SK-N-SH (cell line): ENCODE measurements at places on chromosomes 4 and X. TPM values are rescaled to one million over a fixed set of nuclear protein-coding genes. Genes with fewer than 3 reads are reported as not detected.

The ADH1A gene
- polyA plus RNA-seq = not detected in 2 replicates

The VCX3B gene
- 0.12 TPM in 1 of 2 replicates, not detected in the other for polyA plus RNA-seq

The TLR6 gene
- 0.10 and 0.19 TPM in 2 replicates for polyA plus RNA-seq

The S100G gene
- polyA plus RNA-seq = not detected in 2 replicates

DNA sequence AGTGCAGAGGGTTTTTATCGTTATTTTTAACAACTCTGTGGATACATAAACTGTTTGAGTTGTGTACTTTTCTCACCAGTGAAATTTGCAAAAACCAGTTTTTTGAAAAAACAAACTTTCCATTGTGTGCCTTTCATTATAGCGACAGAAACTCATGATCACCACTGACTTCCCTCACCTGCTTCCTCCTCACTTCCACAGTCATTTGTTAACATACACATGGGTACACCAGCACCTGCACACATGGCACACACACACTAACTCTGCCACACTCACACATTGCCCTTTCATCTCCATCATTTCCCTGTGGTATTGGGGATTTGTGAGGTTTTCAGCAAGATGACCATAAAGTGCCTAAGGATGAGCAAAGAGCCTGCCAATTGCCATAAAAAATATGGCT is 20.6 kb downstream of the CLDN22 start:
- no peak overlapping the region for H3K4me3 ChIP-seq
- H3K4me1 ChIP-seq = no peaks in the 10 kb centered on the region; the same call in 1 of the 2 replicates
- DNase-seq = no peak
- H3K27me3 ChIP-seq = no peaks in the 10 kb centered on the region
- peaks cover 5% of the 10 kb centered on the region; the same call in 1 of the 2 replicates for H3K36me3 ChIP-seq
- H3K27ac ChIP-seq = no peak overlapping the region

- no peaks in the 10 kb centered on the region for H3K4me1 ChIP-seq
- H3K4me3 ChIP-seq = no peak overlapping the region
- no peaks in the 10 kb centered on the region for H3K36me3 ChIP-seq
- no peak overlapping the region for H3K27ac ChIP-seq
These were observed 5.5 kb downstream of the CD38 start for GRCh38 chr4:15783676-15784075.

- DNase-seq = no peak
- H3K4me1 ChIP-seq = peaks cover 4% of the 10 kb centered on the region; the same call in 1 of the 2 replicates
- no peaks in the 10 kb centered on the region for H3K36me3 ChIP-seq
- no peak overlapping the region for H3K27ac ChIP-seq
- no peak overlapping the region for H3K4me3 ChIP-seq
These were observed 85.2 kb upstream of the DCLK2 start for GRCh38 chr4:149993030-149993429.
